ENCODE measurements at places on chromosomes 1 and 21.

DNA sequence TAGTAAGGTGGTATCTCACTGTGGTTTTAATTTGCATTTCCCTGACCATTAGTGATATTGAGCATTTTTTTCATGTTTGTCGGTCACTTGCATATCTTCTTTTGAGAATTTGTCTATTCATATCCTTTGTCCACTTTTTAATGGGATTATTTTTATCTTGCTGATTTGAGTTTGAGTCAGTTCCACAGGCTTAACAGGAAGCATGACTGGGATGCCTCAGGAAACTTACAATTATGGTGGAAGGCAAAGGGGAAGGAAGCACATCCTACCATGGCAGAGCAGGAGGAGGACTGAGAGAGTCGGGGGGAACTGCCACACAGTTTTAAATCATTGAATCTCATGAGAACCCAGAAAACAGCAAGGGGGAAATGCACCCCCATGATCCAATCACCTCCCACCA is 51.1 kb downstream of the ODF2L start:
- DNase-seq: no peak

- no peak for DNase-seq
Measured at GRCh38 chr1:223140611-223141405, 2.2 kb downstream of the TLR5 start.

DNA sequence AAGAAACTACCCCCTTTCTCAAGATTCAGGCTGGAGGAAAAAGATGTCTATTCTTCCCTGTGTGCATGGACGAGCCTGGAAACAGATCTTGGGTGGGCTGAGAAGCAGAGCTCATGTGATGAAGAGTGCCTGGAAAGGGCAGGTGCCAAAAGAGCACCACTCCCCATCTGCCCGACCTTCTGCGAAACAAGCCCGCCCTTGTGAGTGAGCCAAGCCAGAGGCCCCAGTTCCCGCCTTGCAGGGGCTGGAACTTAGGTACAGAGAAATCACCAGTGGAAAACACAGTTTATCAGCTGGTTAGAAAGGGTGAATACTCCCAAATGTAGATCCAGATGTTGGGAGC is 26.7 kb upstream of the A3GALT2 start:
- DNase-seq: no peak

DNA sequence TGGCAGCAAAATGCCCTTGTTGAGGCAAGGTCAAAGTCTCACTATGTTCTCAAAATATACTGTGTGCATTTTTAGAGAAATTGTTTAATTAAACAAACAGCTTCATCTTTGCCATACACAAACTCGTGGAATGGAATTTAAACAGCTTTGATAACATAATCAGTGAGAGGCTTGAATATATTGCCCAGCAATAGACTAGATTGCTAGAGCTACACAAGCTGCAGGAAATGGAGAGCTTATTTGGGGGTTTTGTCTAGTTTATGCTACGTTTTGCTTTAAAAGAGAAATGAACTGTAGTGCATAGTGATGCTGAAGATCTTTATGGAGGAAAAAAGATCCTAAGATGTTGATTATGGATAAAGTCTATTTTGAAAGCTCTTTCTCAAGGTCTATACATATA is 166.8 kb upstream of the HMCN1 start:
- DNase-seq: no peak

GRCh38 chr1:235113183-235113917 is 15.3 kb downstream of the TOMM20 start:
- no peak for DNase-seq

Data from esophagus squamous epithelium (tissue), 5 donors.